Spinal cord (tissue), 10 donors: ENCODE measurements at places on chromosomes 7 and 10. TPM values are rescaled to one million over a fixed set of nuclear protein-coding genes. Genes with fewer than 3 reads are reported as not detected.

Gene AOAH
- polyA plus RNA-seq = 4.2 TPM

Gene PVRIG
- 11.6 TPM for polyA plus RNA-seq

- no peak for DNase-seq
These were observed 3.1 kb upstream of the RBP4 start for GRCh38 chr10:93604146-93604545.

DNA sequence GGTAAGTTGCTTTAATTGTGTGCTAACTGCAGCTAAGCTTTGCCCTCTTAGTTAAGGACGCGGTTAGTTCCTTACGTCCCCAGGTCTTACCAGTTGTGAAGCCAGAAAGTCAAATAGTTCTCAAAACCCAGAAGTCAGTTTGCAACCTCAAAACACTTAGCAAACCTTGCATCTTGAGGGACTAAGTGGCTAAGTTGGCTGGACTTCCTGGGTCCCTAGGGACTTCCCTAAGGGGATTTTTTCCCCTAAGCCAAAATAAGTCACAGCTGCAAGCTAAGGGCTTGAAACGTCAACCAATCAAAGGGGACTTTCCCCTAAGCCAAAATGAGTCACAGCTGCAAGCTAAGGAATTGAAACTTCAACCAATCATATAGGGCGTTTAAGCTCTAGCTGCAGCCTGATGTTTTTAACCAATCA lies 36.2 kb upstream of the HECW1 start:
- DNase-seq = no peak
